ENCODE measurements at places on chromosomes 2 and 18.

DNA sequence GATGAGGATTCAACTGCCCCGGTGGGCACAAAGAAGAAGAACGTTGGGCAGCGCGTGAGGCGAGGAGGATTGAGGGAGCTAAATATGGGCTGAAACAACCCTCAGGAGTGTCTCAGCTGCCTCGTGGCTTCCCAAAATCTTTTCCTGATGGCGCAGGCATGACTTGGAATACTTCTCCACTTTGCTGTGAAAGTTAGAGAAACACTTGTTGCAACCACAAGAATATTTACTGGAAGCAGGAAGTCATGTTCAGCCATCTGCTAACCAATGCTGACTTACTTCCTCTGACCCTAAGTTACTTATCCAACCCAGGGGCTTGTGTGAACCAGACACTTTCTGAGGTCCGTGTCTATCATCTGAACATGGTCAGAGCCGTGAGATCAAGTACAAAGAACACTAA, 148.8 kb downstream of the ARL4C start:
- no peak for DNase-seq

DNA sequence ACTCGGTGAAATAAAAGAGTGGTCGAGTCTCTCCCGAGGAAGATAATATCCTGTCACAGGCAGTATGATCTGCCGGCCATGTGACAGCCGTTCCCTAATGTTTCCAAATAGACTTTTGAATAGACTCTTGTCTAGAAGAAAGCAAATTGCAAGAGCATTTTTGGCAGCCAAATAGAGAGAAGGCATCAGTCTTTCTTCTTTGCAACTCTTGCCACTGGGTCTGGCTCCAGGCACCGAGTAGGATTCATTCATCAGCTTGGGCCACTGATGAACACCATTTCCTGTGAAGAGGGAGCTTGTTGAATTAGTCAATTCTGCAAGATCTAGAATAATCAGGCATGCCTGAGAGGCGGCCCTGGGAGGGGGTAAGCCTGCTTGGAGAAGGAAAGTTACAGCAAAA, 165.6 kb downstream of the KLHL29 start:
- no peak for DNase-seq

GRCh38 chr2:223868005-223868404, 30.6 kb upstream of the AP1S3 start:
- no peak for DNase-seq

GRCh38 chr2:73252238-73253027, 18.3 kb downstream of the CCT7 start:
- no peak for DNase-seq

DNA sequence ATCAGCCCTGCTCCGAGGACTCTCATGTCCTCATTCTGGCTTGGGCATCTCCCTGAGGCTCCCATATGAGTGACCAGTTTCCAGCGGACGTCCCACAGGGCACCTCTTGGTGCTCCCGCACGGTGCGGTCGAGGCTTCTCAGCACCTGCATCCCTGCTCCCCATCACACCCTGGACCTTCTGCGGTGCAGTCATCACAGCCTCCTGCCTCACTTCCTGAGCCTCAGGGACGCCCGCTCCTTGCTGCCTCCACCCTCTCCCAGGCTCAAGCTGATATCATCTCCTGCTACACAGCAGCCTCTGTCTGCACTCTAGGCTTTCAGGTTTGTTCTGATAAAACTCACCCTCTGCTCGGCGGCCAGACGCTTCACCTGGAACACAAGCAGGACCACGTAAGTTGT, 185.0 kb downstream of the TMEM18 start:
- no peak for DNase-seq

DNA sequence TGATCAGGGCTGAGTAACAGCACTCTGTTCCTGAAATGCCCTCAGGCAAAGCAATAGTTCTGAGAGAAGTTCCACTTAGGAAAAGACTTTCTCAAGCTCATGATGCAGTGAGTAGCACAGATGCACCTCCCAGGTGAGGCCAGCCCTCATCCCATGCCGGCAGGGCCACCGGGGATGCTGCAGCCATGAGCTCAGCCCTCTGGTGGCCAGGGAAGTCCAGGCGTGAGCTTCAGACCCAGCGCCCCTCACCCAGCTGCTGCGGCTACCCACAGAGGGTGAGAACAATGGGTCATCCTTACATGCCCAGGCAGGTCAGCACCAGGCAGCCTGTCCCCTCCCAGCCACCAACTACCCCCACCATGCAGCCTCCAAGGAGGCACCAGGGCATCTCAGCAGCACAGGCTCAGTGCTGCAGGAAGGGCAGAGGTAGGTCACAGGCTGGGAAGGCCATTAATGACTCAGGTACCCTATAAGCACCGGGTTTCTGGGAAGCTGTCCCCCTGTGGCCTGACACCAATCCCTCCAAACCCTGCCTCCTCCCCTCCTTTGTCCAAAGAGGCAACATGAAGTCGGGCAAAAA, 50.6 kb downstream of the TTC32 start:
- no peak for DNase-seq

GRCh38 chr18:67243799-67244587, 272.5 kb downstream of the DSEL start:
- no peak for DNase-seq
